ENCODE measurements at places on chromosomes 7 and 10. TPM values are rescaled to one million over a fixed set of nuclear protein-coding genes. Genes with fewer than 3 reads are reported as not detected.
A peak's percentile ranks its signal among the peaks of the same experiment; 100 is the strongest.

DNA sequence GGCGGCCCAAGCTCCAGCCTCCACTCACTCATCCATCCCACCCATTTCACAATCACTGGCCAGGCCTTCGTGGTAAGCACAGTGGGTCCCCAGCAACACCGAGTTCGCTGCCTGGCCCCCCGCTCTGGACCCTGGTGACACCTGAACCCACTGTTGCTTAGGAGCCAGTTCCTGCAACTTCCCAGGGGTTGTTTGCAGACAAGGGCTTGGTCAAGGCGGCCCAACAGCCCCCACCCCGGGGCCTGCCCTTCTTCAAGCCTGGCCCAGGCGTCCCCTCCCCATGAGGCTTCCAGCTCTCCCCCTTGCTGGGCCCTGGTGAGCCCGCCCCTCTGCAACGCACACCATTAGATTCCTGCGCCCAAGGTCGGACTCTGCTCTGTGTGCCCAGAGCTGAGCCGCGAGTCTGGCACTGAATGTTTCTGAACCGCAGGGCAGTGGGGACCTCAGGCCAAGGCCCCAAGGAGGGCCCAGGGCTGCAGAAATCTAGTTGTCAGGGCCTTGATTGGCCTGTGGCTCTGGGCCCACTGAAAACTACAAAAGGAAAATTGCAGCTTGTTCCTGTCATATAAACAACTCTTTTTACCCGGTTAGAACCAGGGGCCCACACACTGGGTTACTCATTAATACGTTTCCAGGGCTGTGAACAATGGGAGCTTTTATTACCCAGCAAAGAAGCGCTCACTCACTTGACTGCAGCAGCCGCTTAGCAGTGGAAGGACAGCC, 2.1 kb upstream of the COX19 start:
- H3K4me1 ChIP-seq = peaks cover 3% of the 10 kb centered on the region
- H3K36me3 ChIP-seq = peaks cover 2% of the 10 kb centered on the region
- no peak overlapping the region for H3K27ac ChIP-seq
- H3K27me3 ChIP-seq = no peaks in the 10 kb centered on the region

DNA sequence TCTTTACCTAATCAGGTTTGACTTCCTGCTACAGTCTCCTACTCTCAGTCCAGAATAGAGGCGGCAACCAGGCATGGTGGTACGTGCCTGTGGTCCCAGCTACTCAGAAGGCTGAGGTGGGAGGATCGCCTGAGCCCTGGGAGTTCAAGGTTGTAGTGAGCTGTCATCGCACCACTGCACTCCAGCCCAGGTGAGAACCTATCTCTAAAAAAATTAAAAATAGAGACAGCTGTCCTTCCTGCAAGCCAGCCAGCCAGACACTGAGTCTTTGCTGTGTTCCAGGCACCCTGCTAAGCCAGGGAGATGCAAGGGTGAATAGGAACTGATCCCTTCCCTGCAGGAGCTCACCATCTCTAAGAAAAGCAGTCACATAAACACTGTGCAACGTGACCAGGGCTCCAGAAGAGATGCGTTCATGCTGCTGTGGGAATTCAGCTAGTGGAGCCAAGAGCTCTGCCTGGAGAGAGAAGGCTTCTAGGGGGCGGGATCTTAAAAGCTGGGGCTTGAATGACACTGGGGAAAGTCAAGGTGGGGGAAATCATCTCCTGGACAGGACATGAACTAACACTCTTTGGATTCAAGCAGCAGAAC, 22.1 kb upstream of the SLIT1 start:
- H3K4me3 ChIP-seq = no peak overlapping the region
- DNase-seq = no peak
- no peaks in the 10 kb centered on the region for H3K36me3 ChIP-seq
- no peaks in the 10 kb centered on the region for H3K27me3 ChIP-seq
- no peaks in the 10 kb centered on the region for H3K4me1 ChIP-seq
- no peak overlapping the region for H3K27ac ChIP-seq

The IDI2 gene
- total RNA-seq = not detected

The MRLN gene
- total RNA-seq = not detected

The RSPH10B2 gene
- 0.51 TPM for total RNA-seq

- no peak for DNase-seq
- H3K27ac ChIP-seq = peak overlapping the region; percentile 95
Measured at GRCh38 chr10:75402486-75403143, 1.1 kb upstream of the ZNF503 start.

The GPR37 gene
- total RNA-seq = 20.6 TPM

GRCh38 chr10:96493871-96494525, 19.7 kb downstream of the TLL2 start:
- DNase-seq = no peak
- no peaks in the 10 kb centered on the region for H3K36me3 ChIP-seq
- no peaks in the 10 kb centered on the region for H3K4me1 ChIP-seq
- H3K27me3 ChIP-seq = no peaks in the 10 kb centered on the region
- H3K27ac ChIP-seq = no peak overlapping the region

GRCh38 chr7:5629941-5630340, 151.5 kb downstream of the RNF216 start:
- no peaks in the 10 kb centered on the region for H3K27me3 ChIP-seq
- DNase-seq = peak; percentile 68
- H3K4me3 ChIP-seq = no peak overlapping the region
- peak overlapping the region; percentile 41 for H3K27ac ChIP-seq
- peaks cover 4% of the 10 kb centered on the region for H3K36me3 ChIP-seq
- H3K4me1 ChIP-seq = peaks cover 43% of the 10 kb centered on the region

The GDF2 gene
- not detected for total RNA-seq

The GIMAP4 gene
- total RNA-seq = not detected

DNA sequence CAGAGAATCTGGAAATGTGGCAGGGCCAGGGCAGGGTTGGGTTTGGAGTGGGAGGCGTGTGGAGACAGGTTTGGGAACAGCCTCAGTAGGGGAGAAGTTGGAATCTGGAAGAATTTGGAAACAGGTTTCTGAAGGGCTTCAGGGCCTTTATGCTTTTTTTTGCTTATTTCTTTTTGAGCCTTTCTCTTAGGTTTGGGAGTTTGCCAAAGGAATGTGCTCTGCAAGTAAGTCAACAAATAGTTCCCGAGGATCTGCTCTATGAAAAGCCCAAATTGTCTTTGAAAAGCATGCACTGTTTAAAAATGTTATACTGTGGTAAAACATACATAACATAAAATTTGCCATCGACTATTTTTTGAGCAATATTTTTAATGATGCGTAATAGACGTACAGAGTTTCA, 86.7 kb upstream of the ADRB1 start:
- H3K27me3 ChIP-seq = no peaks in the 10 kb centered on the region
- no peak overlapping the region for H3K4me3 ChIP-seq
- DNase-seq = peak; percentile 93
- H3K27ac ChIP-seq = no peak overlapping the region
- H3K4me1 ChIP-seq = peaks cover 14% of the 10 kb centered on the region

- no peaks in the 10 kb centered on the region for H3K27me3 ChIP-seq
- no peak overlapping the region for H3K27ac ChIP-seq
- no peaks in the 10 kb centered on the region for H3K4me1 ChIP-seq
- H3K36me3 ChIP-seq = peaks cover 27% of the 10 kb centered on the region
- H3K4me3 ChIP-seq = no peak overlapping the region
Measured at GRCh38 chr7:66642186-66642585, 13.5 kb downstream of the KCTD7 start.

All from fibroblast of lung (primary cell).